ENCODE measurements at places on chromosomes 6 and 20. TPM values are rescaled to one million over a fixed set of nuclear protein-coding genes. Genes with fewer than 3 reads are reported as not detected.

Gene MAFB
- total RNA-seq: 1.8 TPM

Gene PSMB9
- 3.4 TPM for total RNA-seq

DNA sequence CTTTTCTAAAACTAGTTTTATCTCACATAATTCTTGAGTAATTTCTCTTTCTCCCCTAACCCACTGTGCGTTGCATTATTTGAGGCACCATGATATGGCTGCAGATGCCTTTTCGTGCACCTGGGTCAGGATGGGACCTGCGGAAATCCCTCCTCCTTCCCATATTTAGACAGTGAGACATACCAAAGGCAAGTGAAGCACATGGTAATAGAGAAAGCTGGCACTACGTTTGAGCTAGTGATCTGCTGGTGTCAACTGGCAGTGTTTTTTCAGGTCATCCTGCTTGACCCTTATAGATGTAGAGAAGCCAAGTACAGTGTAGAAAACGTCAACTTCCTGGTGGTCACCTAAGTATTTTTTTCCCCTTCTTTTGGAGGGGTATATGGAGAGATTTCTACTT, 71.7 kb downstream of the FOXO3 start:
- H3K4me3 ChIP-seq: no peak overlapping the region
- no peaks in the 10 kb centered on the region for H3K27me3 ChIP-seq
- no peaks in the 10 kb centered on the region for H3K36me3 ChIP-seq

- DNase-seq: no peak
- H3K36me3 ChIP-seq: no peaks in the 10 kb centered on the region
- no peak overlapping the region for H3K4me3 ChIP-seq
- no peak overlapping the region for H3K27ac ChIP-seq
- no peaks in the 10 kb centered on the region for H3K4me1 ChIP-seq
- no peaks in the 10 kb centered on the region for H3K27me3 ChIP-seq
Measured at GRCh38 chr20:33465481-33466302, 22.1 kb upstream of the SNTA1 start.

Gene AMD1
- 63.8 TPM for total RNA-seq

Gene POPDC3
- 45.1 TPM for total RNA-seq
